Activated B cell treated with CpG ODN at 0.5 μM for 24 hours (primary cell): ENCODE measurements at places on chromosomes 4 and X. TPM values are rescaled to one million over a fixed set of nuclear protein-coding genes. Genes with fewer than 3 reads are reported as not detected.

SH3RF1 gene
- total RNA-seq, result 6.9 and 7.1 TPM in 2 replicates

FDCSP gene
- not detected in 2 replicates for total RNA-seq

NXF3 gene
- not detected in 2 replicates for total RNA-seq

CDS1 gene
- 0.16 TPM in 1 of 2 replicates, not detected in the other for total RNA-seq
